Osteoblast (primary cell): ENCODE measurements at places on chromosomes 4 and X. TPM values are rescaled to one million over a fixed set of nuclear protein-coding genes. Genes with fewer than 3 reads are reported as not detected.
A peak's percentile ranks its signal among the peaks of the same experiment; 100 is the strongest.

UGT2B15 gene
- total RNA-seq: not detected in 2 replicates

SMPX gene
- total RNA-seq: not detected in 2 replicates

ARFIP1 gene
- total RNA-seq: 38.7 and 42.4 TPM in 2 replicates

MAGEA1 gene
- total RNA-seq: not detected in 2 replicates

NUP54 gene
- 51.9 and 52.8 TPM in 2 replicates for total RNA-seq

LSM6 gene
- 17.0 and 19.7 TPM in 2 replicates for total RNA-seq

TMPRSS11F gene
- not detected in 2 replicates for total RNA-seq

NOP14 gene
- total RNA-seq: 24.2 and 30.0 TPM in 2 replicates

DNA sequence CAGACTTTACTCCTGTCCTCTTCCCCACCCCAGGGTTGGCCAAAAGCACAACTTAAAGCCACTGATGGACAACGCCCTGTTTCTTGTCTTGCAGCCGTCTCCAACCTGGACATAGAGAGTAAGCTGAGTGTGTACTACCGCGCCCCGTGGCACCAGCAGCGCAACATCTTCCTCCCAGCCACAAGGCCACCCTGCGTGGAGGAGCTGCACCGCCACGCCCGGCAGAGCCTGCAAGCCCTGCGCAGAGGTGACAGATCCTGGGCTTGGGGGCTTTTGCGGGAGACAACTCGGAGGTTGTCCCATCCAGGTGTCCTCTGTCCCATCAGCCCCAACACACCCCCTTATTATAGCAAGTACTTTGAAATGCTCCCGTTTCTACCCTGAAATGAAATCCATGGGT, 49.6 kb upstream of the SCML1 start:
- no peak for DNase-seq

GRCh38 chrX:130680164-130681035, 222.6 kb downstream of the ENOX2 start:
- peak; percentile 27 for DNase-seq

DNA sequence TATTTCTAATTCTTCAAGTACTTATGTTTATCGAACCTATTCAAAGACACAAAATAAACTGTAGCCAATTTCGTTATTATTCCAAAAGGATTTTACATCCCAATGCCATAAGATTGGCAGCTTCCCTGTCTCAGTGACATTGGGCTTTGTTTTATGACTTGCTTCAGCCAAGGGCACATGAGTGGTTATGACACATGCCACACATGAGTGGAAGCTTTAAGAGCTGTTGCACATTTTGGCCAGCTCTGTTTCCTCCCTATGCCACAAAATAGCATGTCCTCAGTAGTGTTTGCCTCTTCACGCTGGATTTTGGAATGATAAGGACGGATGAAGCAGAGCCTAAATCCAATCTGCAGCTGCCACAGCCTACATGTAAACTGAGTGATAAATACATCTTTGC, 21.9 kb downstream of the SEC24D start:
- no peak for DNase-seq

DNA sequence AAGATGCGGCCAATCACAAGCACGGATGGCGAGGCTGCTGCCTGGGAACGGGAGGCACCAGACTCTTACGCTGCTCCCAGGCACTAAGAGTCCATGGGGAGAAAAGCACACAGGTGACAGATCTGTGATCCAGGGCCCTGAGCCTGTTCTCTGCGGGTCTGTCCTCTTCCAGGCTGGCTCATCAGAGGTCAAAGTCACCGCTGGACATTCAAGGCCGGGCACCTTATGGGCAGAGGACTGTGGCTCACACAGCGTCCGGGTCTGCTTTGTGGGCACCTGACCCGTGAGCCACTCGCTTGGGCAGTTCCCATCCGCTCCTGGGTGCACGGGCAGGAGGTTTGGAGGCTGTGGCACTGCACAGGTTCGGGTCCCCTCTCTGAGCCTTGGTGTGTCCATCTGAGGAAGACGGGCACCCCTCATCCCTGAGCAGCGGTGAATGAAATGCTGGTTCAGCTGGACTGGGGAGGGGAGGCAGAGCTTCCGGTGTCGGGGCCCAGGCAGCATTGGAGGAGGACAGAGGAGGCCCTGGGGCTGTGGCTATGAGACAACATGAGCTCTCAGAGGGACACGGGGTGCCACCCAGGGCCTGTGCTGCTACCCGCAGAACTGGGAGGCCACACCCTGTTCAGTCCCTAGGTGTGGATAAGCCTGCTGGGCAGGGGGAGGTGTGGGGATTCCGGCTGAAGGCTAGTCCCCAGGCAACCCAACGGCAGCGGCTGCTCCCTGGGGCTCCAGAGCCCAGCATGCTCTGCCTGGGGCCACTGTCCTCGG, 61.2 kb upstream of the AFAP1 start:
- peak; percentile 66 for DNase-seq

DNA sequence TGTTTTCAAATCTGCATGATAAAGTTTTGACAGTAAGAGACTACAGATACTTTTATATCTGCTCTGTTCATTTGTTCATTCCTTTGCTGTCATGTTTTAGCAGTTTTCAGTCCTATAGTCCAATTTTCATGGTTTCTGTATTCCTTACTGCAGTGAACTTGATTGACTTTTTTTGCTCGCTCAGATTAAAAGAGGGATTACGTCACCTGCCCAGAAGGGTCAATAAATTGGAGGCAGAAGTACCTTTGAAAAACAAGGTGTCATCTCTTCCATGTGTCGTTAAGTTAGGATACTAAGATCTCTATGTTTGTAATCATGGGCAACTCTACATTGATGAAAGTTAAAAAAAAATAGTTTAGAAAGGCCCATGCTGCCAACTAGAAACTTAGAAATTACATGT, 250.1 kb upstream of the SMIM31 start:
- no peak for DNase-seq

- no peak for DNase-seq
Observed at GRCh38 chrX:13607331-13607995, 38.1 kb downstream of the EGFL6 start.

DNA sequence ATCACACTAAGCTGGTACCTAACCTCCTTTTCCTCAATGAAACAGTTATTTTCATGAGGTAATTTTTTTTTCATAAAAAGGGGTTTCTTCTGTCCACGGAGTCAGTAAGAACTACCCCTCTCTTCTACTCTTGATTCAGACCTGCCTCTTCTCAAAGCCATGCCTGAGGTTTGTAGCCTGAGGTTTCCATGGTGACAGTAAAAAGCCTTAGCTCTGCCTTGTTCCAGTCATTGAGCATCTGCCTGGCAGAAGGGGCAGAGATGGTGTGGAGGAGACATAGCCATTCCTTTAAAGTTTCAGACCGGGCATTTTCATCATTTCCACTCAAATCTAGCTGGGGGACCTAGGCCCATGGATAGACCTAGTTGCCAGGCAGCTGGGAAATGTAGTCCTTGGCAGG, 135.5 kb downstream of the REPS2 start:
- DNase-seq: no peak

GRCh38 chr4:107243141-107243781, 207.1 kb upstream of the DKK2 start:
- DNase-seq: peak; percentile 53

- no peak for DNase-seq
Observed at GRCh38 chrX:110759785-110760184, 35.8 kb downstream of the CHRDL1 start.

- no peak for DNase-seq
Observed at GRCh38 chr4:69760455-69760854, at the start of gene SULT1B1. Gene SULT1B1 (minus strand): TSS chr4:69760620. CDS start chr4:69755217, 5,403 bp downstream.

DNA sequence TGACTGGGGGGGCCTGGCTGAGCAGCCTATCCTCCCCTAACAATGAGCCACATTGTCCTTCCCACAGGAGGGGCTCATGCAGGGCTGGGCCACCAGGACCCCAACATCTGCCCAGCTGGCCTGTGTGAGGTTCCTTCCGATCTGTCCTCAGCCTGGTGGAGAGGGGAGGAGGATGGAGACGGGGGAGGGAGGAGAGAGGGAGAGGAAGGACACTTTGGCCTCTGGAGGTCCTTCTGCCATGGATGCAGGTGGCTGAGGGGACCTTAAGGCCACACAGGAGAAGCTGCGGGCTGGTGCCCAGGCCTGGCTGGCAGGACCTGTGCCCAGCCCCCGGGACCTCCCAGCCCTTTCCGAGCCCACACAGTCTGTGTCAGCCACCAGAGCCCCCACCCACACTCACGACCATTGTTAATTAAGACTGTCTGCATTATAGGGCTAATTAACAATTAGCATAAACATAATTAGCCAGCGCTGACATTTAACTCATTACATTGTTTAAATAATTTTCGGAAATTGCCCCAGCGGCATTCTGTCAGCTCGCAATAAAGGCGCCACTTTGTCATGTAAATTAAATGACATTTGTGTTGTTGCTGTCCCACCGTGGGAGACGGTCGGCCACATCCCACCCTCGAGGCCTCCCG, 53.0 kb upstream of the NKX1-1 start:
- peak; percentile 78 for DNase-seq

DNA sequence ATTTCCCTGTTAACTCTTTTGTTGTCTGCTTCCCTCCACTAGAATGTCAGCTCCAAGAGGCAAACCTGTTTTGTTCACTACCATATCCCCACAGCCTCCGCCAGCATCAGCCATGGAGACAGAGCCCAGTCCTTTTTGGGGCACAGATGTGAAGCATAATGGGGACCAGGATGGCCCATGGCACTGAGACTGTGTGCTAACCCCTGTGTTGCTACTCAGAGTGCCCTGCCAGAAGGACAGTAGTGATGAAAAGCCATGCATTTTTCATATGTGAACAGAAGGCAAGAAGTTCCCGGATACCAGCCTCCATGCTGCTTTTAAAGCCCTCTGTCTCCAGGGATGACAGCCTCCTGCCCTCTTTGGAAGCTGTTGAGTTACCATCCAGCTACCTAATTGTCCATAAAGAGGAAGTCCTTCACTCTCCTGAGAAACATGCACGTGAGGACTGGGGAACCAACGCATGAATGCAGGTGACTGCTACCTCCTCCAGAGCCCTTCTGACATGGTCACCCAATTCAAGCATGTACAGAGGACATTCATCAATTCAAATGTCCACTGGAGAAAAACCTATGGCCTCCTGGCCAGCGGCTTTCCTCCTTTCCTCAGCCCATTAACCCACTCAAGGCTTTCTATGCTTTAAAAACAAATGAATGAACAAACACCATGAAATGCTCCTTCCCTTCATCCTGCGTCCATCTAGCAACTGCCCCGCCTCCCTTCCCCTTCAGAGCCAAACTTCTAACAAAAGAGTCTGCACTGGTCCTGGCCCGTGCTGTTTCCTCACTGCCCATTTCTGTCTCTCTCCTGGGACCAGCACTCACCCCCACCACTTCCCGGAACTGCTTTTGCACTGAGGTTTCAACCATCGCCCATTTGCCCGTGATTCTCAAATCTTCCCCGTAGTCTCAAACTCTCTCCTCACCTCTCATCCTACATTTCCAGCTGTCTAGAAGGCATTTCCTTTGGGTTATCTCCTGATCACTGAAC, 18.0 kb downstream of the PNMA6F start:
- peak; percentile 55 for DNase-seq
